ENCODE measurements at places on chromosomes 16 and 17.

DNA sequence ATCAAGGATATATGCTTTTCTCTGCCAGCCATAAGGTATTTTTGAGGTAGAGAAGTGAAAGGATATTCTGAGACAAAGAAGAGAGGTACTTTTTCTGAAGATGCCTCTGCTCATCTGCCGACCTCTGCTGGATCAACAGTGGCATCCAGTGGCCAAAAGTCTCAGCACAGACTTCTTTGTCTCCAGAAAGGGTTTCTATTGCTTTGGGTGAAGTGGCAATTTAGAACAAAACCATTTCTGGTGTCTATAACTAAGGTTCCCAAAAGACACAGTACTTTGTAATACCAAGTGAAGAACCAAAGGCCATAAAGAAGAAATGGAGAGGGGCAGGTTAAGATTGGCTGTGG, 155.2 kb upstream of the C17orf78 start:
- DNase-seq, result no peak

DNA sequence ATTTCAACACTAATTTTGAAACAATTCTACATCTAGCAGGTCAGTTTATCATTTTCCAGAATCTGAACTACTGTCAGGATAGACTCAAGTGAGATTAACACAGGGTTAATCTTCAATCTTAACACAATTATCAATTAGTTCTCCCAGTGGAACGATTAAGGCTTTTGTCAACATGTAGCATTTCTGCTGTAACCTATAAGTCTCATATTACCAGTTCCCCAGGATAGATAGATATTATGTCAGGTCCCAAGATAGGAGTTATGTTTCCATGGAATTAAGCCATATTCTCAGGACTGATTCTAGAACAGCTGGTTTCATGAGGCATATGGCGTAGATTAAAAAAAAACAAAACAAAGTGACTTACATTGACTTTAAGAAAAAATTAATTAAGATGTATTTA, 4.4 kb upstream of the FBF1 start:
- no peak for DNase-seq

DNA sequence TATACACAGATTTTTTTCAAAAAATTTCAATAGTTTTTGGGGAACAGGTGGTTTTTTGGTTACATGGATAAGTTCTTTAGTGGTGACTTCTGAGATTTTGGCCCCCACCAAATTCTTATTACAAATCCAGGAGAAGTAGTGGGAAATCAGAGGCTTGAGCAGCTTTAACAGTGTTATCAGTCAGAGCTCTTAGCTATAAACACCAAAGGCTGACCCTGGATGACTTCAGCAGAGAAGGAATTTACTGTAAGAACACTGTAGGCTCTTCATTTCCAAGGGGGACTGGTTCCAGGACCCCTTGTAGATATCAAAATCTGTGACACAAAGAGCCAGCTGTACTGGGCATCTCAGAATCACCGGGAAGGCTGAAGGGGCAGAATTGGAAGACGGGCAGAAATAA, 17.8 kb downstream of the MPHOSPH6 start:
- DNase-seq, result no peak

DNA sequence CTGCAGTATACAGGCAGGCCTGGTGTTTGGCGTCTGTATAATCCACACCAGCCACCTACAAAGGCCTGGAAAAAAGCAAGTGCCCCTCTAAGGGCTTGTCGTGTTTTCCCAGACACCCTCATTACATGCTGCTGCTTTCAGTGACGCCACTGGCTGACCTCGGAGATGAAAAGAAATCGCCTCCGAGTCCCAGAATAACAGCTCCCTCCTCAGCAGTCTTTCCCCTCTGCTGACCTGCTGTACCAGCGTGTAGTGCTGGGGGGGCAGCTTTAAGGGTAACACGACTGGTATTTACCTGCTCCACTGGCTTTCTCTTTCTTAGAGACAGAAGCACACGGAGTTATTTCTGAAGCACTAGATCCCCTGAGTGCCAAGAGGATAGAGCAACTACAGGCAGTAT, 296.8 kb downstream of the GRIN2A start:
- no peak for DNase-seq

DNA sequence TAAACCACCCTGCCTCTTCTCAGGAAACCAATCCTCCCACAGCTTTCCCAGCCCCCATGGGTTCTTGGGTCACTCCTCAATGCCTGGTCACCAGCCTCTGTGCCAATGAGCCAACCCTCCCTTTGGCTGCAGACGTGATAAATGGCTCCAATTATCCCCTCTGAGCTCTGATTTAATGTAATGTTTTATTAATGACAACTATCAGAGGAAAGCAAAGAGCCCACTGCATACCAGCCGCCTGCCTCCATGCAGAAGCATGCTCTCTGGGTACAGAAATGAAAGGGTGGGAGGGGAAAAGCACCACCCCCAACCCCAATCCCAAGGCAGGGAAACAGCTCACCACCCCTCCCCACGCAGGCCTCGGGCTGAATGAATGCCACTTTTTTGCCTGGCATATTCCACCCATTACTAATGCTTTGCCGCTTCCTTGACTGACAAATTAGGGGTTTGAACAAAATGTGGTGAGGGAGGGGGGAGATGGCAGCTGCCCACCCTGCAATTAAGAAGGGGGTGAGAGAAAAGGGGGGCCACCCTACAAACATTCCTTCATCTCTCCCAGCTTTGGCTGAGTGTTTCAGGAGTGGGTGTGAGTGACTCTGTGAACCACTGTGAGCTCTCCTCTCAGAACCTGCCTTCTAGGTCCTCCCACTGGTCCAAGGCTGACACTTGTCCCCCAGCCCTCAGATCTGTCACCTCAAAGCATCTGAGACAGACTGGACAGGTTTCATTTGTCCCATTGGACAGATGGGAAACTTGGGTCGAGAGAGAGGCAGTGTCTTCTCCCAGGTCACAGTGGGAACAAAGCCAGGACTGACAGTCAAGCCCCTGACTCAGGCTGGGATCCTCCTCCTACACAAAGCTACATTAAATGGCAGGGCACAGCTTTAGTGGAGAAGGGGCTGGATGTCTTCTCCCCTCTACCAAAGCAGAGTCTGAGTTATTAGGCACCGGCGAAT, 161.5 kb downstream of the TMEM132E start:
- DNase-seq, result no peak

- peak; percentile 88 for DNase-seq
Observed at GRCh38 chr16:30063893-30064728, 1.4 kb upstream of the ALDOA start.

DNA sequence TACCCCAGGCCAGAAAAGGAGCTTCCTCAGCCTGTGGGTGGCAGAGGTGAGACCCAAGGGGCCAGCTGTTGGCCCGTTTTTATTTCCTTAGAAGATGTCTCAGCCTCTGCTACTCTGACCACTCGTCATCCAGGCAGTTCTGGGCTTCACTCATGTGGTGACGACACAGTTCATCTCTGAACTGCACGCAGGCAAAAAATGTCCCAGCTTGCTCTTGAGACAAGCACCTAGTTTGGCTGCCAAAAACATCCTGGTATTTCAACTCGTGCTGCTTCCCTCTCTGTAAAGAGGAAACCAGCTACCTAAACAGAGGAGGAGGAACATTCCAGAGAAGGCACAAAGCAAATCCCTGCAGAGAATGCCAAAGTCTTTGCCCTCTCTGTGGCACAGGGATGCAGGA, 125.7 kb downstream of the XYLT1 start:
- DNase-seq, result no peak

GRCh38 chr17:60269417-60269816, 119.6 kb downstream of the CA4 start:
- DNase-seq, result no peak

DNA sequence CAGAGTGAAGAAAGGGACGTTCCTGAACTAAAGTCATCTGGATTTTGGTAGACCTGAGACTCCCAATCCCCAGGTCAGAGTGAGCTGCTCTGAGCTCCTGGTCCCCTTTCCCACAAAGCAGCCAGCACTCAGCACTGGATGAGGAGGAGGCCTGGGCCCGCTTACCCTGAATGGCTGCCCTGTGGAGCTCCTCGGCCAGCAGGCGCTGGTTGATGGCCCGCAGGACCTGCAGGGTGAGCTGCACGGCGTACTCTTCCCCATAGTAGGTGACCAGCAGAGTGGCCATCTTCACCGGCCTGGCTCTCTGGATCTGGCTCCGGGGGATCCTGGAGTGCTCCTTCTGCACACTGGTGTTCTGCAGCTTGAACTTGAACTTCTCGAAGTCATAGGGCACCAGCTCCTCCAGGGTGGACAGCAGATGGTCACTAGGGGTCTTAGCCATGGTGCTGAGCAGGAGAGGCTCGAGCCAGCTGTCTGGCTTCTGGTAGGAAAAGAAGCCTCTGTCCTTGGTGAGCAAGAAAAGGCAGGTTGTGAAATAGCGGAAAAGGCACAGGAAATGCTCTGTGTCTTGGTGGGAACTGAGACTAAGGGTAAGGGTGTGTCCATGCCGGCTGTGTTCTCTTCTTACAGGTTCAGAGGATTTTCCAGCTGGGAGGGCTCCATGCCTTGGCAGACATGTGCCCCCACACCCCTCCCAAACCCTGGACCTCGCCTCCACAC, at the start of gene MEFV:
TSS of gene MEFV (minus strand) at position 488 of the 720 bp plus-strand sequence. CDS start at position 442, 46 bp downstream.
- DNase-seq, result no peak

GRCh38 chr16:4212211-4212933, 29.5 kb downstream of the SRL start:
- DNase-seq, result no peak

DNA sequence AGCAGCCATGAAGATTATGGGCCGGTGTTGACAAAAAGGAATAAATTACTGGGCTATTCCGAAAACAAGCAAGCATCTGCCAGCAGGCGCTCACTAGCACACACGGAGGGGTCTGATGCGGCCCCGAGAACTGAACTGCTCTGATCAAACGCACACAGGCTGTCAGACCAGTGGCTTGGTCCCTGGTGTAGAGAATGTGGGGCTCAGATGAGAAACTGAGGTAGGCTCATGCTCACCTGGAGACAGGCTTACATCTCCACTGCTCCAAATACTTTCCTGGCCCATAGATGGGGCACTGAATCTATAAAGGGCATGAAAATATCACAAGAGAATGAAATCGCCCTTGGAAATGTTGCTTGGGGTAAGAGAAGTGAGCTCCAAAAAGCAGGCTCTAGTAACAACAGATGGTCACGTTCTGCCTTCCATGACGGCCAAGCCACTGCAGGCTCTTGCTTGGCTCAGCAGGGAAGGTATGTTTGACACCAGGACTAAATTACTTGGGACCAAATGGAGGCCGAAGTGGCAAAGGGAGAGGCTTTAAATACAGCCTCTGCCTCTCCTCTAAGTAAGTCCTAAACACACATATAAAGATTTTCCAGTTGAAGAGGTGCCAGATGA, 5.4 kb downstream of the ABR start:
- DNase-seq, result no peak

GRCh38 chr17:10699856-10700255, 2.5 kb downstream of the ADPRM start:
- DNase-seq, result no peak

DNA sequence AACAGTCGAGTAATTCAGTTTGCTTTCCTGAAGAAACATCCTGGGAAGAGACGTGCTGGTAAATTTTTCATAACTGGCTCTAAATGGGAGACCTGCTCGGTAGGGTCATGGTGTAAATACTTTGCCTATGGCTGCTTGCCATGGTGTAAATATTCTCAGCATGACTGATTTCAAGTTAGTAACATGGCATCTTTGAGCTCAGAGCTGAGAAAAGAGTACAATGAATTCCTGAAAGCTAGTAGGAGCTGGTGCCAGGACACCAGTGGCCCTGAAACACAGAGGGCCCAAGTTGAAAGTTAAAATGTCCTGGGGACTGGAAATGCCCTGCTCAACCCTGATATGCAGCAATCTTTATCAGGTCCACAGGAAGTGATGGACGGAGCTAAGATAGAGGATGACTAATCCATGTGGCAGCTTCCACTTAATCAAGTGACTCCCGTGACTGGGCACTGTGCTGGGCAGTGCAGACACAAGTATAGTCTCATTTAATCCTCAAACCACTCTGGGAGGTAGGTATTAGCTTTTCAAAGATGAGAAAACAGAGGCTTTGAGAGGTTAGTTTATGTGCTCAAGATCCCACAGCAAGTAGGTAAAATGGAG, 130.1 kb upstream of the ADAMTS18 start:
- DNase-seq, result no peak

DNA sequence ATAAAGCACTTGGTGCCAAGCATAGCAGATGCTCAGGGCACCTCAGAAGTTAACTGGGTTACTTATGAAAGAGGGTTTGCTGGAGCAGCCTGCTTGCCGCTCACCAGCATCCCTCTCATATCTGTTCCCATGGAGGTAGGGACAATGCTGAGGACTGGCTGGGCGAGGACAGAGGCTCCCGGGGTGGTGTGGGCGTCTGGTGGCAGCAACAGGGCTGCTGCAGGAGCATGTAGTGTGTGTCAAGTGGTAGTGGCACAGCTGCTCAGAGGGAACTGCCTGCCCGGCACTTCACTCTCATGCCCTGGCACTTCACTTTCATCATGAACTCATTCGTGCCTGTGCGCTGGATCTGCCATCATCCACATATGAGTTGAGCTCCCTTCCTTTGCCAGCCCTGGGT, 26.9 kb upstream of the ZNHIT3 start:
- no peak for DNase-seq

- DNase-seq, result no peak
Observed at GRCh38 chr16:27421961-27422740, 20.2 kb downstream of the IL21R start.

GRCh38 chr17:58513965-58514769, at the start of gene MTMR4:
TSS of gene MTMR4 (minus strand) at chr17:58514638. CDS start at chr17:58514407, 231 bp downstream.
- peak; percentile 80 for DNase-seq

- DNase-seq, result no peak
Observed at GRCh38 chr17:79989106-79989835, 46.4 kb downstream of the TBC1D16 start.

GRCh38 chr16:29819506-29819905, 756 bp upstream of the MVP start:
- DNase-seq, result no peak

DNA sequence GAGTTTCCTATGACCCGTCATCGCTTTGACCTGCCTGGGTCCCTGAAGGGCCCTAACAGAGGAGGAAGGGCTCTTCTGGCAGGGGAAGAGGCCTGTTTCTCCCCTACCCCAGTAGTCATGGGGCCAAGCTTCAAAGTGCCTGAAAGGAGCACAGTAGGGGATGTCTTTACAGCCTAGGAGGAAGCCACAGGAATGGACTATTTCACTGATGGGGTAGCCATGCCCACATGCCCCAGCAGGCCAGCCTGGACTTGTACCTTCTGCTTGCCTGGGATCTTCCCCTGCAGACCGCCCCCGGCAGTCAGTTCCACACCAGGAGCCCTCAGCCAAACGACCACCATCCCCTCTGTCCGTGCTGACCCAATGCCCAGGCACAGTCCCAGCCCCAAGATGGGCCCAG, 41.8 kb upstream of the PEMT start:
- no peak for DNase-seq

DNA sequence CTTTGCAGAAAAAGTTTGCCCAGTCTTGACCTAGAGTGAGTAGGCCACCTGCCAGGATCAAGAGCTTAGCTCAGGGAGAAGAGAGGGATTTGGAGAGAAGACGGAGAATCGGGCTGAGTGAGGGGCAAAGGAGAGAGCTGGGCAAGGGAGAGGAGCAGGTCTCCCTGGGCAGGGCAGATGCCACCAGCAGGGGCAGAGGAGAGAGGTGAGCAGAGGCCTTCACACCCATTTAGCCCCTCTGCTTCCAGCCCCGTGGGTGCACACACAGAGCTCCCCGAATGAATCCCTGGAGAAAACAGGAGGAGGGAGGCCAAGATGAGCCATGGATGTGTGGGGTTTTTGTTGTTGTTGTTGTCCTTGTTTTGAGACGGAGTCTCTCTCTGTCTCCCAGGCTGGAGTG, 29.2 kb downstream of the TBX4 start:
- DNase-seq, result peak; percentile 37

- DNase-seq, result no peak
Observed at GRCh38 chr17:44297975-44298374, 10.4 kb upstream of the RUNDC3A start.
